ENCODE measurements at places on chromosomes 12 and 14. TPM values are rescaled to one million over a fixed set of nuclear protein-coding genes. Genes with fewer than 3 reads are reported as not detected.

Gene GSC
- total RNA-seq = not detected

Gene BAZ1A
- total RNA-seq = 17.9 TPM

Gene ETFBKMT
- 6.2 TPM for total RNA-seq

Gene PLEKHD1
- total RNA-seq = not detected

Gene AQP6
- total RNA-seq = not detected

Gene CIROP
- total RNA-seq = not detected

Gene MRPL42
- total RNA-seq = 44.9 TPM

DNA sequence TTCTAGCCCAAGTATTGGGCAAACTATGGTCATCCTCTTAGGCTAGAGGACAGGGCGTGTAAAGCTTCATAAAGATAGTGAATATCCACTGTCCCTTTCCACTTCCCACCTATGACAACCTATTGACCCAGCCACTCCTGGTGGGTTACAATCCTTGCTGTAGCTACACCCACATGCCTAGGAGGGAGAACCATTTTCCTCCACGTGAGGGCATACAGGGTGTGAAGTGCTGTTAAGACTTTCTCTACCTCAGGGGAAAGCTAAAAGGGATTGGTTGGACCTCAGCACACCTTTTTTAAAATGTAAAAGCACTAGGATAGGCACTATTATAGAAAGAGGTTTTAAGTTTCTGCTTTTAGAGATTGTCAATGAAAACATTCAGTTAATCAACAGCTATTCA, 124.4 kb downstream of the TPH2 start:
- no peak for DNase-seq

DNA sequence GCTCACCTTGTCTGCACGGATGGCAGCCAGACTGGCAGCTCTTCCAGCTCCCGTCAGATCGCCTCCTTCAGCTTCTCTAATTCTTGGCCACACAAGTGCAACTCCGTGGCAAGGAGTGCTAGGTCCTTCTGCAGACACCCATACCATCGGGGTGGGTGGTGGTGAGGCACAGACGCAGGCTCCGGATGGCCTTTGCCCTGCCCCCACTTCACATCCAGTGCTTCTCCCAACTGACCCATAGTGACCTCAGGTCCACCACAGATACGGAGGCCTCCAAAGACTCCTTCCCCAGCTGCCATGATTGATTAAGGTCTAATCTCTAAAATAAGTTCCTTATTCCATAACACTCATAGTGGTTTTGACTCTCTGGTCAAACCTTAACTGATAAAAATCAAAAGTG, 19.9 kb upstream of the CD27 start:
- DNase-seq = no peak

- no peak for DNase-seq
These were observed 198.7 kb downstream of the DACT1 start for GRCh38 chr14:58836303-58836974.

DNA sequence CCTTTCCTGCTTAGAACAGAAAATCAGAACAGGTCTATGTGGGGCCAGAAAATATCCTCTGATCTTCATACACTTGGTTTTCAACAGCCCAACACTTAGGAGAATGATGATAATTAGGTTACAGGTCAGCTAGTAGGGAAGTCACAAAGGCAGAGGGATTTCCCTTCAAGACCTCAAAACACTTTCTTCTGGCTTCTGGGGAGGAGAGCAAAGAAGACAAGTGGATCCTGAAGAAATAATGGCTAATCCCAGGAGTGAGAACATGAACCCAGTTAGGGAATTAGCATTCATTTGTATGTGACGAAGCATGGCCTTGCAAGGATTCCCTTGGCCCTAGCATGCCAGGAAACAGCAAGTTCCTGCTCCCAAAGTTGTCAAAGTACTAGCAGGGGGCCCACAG, 223.3 kb downstream of the BCAT1 start:
- DNase-seq = no peak

DNA sequence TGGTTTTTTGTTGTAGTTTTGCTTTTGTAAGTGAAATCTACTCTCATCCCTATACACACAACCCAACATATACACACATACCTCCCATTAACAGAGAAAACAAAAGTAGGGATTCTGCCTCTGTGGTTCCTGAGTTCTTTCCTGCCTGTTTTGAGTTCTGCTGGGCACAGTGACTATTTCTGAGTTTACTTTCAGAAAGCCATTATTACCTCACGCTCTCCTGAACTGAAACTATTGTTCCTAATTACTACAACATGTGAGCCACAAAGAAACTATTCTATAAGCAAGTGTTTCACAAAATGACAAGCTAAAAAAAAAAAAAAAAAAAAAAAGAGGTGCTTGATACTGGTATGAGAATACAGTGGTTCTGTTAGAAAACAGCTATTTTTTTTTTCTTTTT, 110.9 kb downstream of the ALG10B start:
- no peak for DNase-seq

DNA sequence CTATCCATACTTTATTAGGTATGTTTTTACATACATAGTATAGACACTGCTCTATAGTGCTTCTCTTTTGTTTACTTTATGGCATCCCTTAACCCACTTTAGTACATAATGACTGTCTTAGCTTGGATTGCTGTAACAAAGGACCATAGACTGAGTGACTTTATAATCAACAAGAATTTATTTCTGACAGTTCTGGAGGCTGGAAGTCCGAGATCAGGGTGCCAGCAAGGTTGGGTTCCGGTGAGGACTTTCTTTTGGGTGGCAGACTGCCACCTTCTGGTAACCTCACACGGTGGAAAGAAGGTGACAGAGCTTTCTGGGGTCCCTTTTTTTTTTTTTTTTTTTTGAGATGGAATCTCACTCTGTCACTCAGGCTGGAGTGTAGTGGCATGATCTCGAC, 48.6 kb upstream of the PPM1H start:
- DNase-seq = no peak

DNA sequence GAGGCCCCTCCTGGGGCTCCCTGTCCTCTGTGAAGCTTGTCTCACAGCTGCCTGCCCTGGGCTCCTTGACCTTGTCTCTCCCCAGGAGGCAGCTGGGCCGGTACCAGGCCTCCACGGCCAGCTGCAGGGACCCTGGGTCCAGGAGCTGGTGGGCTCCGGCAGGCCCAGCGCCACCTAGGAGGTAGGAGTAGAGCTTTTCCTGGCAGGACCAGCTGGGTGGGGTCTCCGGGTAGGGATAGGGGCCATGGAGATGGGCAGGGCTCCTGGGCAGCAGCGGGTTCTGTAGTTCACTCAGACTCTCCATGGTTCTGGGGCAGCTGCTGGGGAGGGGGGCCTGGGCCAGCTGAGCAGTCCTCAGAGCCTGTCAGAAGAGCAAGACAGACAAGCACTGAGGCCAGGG, 16.6 kb downstream of the SYNDIG1L start:
- no peak for DNase-seq

DNA sequence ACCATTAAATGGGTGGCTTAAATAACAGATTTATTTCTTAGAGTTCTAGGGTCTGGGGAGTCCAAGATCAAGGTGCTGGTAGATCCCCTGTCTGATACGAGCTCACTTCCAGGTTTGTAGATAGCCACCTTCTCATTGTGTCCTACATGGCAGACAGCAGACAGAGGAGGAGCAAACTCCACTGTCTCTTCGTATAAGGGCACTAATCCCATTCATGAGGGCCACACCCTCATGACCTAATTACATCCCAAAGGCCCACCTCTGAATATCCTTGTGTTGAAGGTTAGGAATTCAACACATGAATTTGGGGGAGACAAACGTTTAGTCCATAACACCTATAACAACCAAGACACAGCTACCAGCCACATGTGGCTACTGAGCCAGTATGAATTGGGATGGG, 47.1 kb upstream of the PPP2R5C start:
- no peak for DNase-seq

- no peak for DNase-seq
These were observed 470.2 kb upstream of the LMO3 start for GRCh38 chr12:17076028-17076744.

DNA sequence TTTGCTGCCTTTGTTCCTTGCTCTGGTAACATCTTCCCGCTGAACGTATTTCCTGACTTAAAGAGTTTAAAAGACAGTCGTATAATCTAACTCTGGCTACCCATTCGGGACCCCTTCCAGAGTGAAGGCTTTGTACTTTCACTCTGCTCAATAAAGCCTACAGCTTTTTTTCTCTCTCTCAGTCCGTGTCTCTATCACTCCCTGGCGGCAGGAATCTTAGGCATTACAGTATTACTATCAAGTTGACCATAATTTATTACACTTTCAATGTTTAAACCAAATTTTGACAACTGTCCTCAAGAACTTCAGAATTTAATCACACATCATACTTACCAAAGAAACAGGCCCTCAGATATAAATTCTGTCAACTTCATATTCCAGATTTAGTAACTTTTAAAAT, 967.9 kb downstream of the FSCB start:
- DNase-seq = no peak

DNA sequence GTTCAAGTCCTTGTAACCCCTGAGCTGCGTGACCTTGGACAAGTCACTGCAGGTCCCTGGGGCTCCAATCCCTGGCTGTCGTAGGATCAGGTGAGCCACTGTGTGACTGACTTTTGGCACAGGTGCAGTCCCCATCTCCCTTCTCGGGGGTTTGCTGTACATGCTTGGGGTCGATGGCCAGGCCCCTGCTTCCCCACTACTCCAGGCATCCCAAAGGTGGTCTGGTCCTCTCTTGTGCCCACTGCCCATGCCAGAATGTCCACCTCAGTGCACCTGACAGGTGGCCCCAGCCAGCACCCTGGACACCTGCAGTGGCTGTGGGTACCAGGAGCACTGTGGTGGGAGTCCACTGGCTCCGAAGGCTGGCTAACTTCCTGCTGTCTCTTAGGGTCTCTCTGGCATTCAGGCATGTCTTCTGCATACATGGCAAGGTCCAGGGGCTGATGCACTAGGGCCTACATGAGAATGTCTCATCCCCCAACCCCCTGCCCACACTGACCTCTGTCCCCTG, 14.7 kb downstream of the FOXN4 start:
- DNase-seq = no peak

DNA sequence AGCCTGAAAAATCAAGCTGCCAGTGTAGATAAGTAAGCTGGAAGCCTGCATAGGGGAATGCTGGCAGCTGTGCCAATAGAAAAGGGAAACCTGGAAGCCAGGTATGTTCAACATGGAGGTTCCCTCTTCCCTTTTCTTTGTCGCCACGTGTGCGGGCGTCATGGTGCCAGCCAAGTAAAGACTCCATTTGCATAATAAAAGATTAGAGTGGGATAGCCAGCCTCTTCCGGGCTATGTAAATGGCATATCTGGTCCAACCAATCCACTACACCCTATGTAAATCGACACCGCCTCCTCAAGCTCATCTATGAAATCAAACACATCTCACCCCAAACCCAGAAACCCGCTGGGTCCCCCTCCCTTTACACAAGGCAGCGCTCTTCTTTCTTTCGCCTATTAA, 5.6 kb upstream of the ADGRD1 start:
- no peak for DNase-seq

GRCh38 chr14:92759679-92760523, 11.5 kb upstream of the LGMN start:
- DNase-seq = no peak

DNA sequence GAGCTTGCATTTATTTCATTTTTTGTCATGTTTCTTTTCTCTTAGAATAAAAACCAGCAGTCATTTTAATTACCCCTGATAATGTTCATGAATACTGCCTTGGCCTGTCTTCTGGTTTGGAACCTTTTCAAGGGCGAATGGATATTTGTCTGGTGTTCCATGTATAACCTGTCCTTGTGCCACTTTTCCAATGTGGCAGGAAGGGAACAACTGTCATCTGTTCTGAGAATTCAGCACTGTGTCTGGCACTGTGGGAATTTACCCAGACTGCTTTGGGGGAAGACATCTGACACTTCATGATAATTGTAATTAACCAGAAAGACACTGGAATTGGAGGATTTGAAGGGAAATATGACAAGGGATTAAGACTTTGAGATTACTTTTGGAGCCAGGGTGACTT, 352.8 kb downstream of the APAF1 start:
- no peak for DNase-seq

GRCh38 chr14:90330203-90331196, 1.2 kb downstream of the NRDE2 start:
- no peak for DNase-seq

DNA sequence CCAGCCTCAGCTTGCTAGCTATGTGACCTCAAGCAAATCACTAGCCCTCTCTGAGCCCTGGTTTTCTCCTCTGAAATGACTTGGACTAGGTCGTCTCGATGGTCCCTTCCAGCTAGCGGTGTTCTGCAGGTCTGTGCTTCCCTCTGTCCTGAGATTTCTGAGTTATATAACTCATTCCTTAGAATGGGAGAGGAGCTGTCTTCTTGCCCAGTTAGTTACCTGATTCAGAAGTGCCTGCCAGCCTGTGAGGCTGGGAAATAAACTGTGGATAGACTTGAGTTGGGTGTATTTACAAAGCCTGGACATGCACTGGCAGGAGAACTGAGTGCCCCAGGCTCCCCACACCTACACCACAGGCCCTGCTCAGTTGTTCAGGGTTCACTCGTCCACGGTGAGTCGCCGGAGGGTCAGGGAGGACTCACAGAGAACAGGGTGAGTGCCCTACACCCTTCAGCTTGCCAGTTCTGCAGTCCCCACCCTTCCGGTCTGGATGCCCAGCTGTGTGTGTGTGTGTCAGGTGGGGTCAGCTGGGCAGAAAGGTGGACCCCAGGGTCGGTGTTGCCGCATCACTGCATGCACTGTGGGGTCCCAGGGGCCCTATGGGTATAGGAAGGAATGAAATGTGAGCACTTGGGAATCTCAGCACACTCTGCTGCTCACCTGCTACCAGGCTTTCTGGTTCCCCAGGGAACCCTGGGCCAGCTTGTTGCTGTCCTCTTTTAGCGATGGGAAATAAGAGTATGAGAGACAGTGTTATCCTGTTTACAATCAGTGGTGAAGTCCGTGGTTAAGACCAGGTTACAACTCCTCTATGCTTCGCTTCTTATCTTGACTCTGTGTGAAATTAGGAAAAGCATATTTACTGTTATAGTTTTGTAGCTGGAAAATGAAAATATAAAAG, 348.2 kb downstream of the DPF3 start:
- DNase-seq = no peak

DNA sequence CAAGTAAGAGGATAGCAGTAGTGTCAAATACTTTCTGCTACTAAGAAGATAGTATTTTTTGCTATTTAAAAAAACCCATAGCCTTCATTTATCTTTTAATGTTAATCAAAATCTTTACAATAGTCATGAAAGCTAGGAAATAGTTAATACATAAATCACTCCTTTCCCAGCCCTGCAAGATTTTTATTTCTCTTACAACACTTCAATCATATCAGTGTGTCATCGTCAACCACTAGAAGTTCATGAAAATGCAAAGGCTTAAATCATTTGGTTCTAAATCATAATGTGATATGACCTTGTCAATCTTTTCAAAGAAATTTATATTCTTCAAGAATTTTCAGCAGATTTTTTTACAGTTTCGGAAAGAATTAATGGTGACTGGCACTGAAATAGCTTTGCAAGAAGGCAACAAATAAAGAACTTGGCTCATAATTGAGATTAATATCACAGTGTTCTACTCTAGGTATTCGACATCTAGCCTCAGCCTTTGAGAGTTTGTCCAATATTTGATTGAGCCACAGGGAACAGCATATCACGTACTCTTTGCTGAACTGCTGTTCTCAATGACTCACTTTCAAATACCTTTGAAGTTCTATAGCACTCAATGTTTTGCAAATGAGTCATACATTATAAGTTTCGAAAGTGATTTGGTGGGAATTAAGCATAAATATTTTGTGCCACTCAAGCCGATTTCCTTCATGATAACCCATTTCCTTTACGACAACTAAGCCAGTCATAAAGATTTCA, 384.0 kb upstream of the FOXG1 start:
- no peak for DNase-seq

- peak; percentile 47 for DNase-seq
These were observed 1276.3 kb downstream of the TMEM121 start for GRCh38 chr14:106802413-106803364.

GRCh38 chr12:54958048-54958658, 26.4 kb downstream of the TESPA1 start:
- peak; percentile 35 for DNase-seq

GRCh38 chr12:48512855-48513254, 12.6 kb upstream of the OR8S1 start:
- DNase-seq = no peak
